8988T (cell line): ENCODE measurements at places on chromosomes 1 and 21.

GRCh38 chr1:65590279-65590678 lies 169.8 kb downstream of the LEPR start:
- DNase-seq = no peak

DNA sequence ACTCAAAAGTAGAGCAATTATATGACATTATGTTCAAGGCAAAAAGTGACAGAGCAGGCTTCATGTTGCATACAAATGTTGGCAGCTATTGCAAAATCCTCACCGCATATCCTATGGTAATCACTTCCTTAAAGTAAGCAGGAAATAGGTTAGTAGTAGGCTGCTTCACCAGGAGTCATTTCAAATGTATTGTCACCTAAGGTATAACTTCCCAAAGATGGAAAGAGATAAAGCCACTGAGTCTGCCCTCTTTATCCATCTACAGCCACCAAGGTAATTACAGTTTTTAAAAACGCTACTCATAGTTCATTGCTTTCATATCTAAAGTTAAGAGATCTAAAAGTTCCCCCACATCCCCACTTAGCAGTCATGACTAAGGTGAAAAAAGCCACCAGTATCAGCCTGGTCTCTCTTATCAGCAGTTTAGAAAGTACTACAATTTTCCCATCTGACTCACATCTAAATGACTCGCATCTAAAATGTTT lies 31.6 kb upstream of the UBE2U start:
- DNase-seq = no peak

GRCh38 chr1:64659478-64660138 lies 85.3 kb upstream of the RAVER2 start:
- DNase-seq = no peak

GRCh38 chr1:32962248-32962896 lies 2.2 kb downstream of the RNF19B start:
- no peak for DNase-seq
